SK-N-SH treated with all-trans-retinoic acid at 6 μM for 48 hours (cell line): ENCODE measurements at places on chromosomes 5 and 9.

- ATAC-seq = no peak; the same call in 2 of the 3 replicates
These were observed 13.4 kb upstream of the FBN2 start for GRCh38 chr5:128551476-128551875.

DNA sequence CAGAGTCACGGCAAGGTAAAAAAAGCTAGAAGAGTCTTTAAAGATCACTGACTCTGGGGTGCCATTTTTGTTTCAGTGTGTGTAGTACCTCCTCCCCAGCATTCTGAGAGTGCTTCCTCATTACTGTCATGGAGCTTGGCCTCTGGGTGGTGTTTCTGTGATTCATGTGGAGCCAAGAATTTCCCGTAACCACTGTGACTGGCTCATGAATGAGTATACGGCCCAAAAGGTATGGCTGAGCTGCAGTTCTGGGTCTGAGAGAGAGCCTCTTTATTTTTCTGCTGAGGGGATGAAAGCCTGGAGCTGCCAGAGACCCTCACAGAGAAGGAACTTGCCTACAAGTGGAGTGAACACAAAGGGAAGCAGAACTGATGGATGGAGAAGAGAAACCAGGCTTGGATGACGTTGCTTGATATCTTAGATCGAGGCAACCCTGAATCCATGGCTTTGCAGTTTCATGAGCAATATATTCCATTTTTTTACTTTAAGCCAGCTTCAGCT is 85.6 kb downstream of the PTTG1 start:
- ATAC-seq = peak; percentile 45

DNA sequence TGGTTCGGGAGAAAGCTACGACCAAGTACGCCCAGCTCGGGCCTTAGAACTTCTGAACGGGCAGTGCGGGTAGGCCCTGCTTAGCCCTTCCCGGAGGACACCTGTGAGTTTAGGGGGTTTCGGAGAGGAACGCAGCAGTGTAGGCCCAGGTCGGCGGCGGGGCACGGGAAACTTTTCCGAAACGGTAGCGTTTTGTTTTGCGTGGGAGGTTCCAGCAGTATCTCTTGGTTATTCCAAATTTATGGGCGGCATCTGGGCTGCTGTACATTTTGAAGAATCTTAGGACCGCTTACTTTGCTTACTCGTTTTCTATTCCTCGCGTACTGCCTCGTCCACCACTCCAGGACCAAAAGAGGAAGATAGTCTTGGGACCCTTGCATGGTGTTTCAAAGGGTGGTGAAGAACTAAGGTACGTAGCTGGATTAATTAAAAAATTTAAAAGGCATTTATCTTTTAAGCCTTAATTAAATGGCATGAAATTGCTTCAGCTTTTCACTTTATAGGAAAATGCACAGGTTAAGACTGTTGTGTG is 492 bp downstream of the TENT2 start:
- ATAC-seq = peak; percentile 35

GRCh38 chr9:133114886-133115603 is 6.0 kb downstream of the RALGDS start:
- ATAC-seq = no peak

DNA sequence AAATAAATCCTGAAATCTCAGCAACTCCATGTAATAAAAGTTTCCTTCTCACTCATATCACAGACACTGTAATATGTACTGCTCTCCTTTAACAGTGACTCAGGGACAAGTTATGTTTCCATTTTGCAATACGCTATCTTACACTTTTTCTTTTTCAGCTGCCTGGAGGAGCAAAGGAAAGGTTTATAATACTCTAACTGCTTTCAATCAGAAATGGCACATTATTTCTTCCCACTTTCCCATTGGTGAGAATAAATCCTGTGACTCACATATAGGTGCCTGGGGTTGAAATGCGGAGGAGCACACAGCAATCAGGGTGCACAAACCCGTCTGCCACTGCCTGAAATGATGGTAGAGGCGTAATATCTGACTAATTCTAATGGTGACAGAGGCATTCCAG is 186.6 kb downstream of the HINT1 start:
- ATAC-seq = peak; percentile 88

- no peak for ATAC-seq
These were observed 141.7 kb downstream of the PCSK5 start for GRCh38 chr9:76032038-76032796.

GRCh38 chr9:5450359-5451091 is at the start of gene CD274:
Gene CD274, plus strand, starts transcription at chr9:5450542. Its CDS starts 5,572 bp downstream, at chr9:5456114.
- peak; percentile 97 for ATAC-seq

DNA sequence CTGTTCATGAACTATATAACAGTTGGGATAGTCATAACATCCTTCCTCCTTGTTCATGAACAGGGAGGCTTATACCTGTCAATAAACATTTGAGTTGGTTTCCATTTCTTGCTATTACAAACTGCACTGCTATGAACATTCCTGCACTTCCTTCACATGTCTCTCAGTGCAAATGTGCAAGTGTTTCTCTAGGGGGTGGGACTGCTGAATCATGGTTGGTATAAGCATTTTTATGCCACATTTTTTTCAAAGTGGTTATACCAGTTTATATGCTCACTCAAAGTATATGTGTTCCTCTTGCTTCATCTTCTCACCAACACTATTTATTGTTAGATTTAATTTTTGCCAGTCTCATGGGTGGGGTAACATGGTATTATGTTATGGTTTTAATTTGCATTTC is 25.8 kb upstream of the TPD52L3 start:
- ATAC-seq = no peak

DNA sequence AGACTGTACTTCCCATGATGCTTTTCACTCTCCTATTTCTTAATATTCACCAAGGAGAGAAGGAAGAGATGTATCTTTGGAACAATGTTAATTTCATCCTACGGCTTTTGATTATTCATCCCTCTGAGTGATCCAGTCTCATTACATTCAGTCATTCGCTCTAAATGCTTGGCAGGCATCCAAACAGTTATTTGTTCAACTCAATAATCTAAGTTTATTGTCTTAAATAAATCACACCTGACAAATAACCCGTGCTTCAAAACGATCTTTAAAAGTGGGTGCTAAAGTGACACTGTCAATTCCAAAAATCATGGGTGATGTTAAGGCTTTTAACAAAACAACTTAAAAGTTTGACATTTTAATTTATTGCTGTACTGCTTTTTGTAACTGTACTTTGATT is 233.1 kb downstream of the RASEF start:
- ATAC-seq = no peak

- no peak for ATAC-seq
These were observed 210.2 kb downstream of the PDE4D start for GRCh38 chr5:59683311-59683710.

- no peak for ATAC-seq
These were observed 393.4 kb downstream of the CTNND2 start for GRCh38 chr5:11510889-11511288.

DNA sequence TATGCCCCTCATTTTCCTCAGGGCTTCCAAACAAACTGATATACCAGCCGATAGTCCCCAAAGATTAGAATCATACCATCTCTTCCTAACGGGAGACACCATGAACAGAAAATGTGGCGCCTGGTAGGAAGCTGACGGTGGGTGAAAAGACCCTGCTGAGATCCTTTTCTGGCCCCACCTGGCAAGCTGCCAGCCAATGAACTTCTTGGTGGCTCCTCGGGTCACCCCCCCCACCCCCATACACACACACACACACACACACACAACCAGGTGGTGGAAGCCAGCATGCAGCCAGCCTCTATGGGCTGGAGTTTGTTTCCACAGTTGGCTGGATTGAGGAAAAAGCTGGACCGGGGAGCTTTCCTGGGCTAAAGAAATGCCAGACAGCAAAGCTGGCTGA is 4.8 kb upstream of the CCIN start:
- no peak for ATAC-seq

DNA sequence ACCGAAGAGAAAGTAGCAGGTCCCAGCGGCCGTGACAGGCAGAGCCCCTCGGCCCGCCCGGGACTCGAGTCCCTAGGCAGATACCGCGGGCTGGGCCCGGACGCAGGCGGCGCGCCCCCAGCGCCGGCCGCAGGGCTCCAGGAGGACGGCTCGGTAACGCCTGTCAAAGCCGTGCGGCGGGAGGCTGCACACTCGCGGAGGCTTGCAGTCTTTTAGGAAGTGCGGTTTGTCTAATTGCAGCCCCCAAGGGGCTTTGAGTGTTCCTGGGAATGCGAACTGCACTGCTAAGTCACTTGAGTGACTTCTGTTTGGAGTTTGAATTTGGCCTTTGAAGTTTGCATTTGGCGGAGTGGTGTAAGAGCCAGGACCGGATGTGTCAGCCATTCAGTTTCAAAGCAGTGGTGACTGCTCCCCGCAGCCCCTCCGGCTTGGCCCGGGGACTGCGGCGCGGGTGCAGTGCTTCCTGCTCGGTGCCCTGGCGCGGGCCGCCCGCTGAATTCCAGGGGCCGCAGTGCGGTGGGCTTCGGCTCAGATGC is 1.3 kb downstream of the MAP3K1 start:
- peak; percentile 59 for ATAC-seq

GRCh38 chr9:21316860-21317259 is 11.7 kb upstream of the IFNA5 start:
- ATAC-seq = no peak

DNA sequence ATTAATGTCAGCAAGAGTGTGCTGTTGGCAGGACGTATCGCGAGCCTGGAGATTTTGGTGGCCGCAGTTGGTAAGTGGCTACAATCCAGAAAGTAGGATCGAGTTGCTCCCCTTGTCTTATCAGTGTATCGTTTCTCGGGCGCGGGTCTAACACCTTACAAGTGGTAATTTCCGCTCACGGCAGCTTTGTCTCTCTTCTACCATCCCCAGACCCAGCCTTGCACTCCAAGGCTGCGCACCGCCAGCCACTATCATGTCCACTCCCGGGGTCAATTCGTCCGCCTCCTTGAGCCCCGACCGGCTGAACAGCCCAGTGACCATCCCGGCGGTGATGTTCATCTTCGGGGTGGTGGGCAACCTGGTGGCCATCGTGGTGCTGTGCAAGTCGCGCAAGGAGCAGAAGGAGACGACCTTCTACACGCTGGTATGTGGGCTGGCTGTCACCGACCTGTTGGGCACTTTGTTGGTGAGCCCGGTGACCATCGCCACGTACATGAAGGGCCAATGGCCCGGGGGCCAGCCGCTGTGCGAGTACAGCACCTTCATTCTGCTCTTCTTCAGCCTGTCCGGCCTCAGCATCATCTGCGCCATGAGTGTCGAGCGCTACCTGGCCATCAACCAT is 1.1 kb downstream of the PTGER4 start:
- ATAC-seq = no peak

- no peak; the same call in 2 of the 3 replicates for ATAC-seq
These were observed 10.9 kb downstream of the DAB2IP start for GRCh38 chr9:121662359-121662758.

GRCh38 chr5:89106480-89106879 is 223.5 kb upstream of the MEF2C start:
- ATAC-seq = no peak

- ATAC-seq = no peak
These were observed 71.1 kb downstream of the CFAP95 start for GRCh38 chr9:69891696-69892095.
